ENCODE measurements at places on chromosomes 5 and 9.

GRCh38 chr5:76257897-76258296, 145.2 kb upstream of the IQGAP2 start:
- DNase-seq: no peak

GRCh38 chr5:45336464-45336863, 359.7 kb downstream of the HCN1 start:
- no peak for DNase-seq

DNA sequence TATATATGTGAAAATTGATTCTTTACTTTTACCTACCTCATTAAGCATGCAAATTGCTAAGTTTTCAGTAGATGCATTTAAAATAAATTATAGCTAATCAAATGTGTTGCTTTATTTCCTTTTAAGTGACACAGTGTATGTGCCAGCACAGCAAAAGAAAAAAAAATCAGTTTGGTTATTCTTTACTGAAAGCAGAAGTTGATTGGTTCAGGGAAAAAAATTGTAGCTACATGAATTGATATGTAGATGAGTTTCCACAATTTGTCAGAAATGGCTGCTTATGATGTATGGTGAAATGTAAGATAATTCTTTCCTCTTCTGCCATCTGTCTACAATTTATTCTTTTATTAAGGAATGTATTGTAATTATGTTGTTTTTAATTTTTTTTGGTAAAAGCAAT, 57.8 kb downstream of the PARP8 start:
- DNase-seq: no peak

DNA sequence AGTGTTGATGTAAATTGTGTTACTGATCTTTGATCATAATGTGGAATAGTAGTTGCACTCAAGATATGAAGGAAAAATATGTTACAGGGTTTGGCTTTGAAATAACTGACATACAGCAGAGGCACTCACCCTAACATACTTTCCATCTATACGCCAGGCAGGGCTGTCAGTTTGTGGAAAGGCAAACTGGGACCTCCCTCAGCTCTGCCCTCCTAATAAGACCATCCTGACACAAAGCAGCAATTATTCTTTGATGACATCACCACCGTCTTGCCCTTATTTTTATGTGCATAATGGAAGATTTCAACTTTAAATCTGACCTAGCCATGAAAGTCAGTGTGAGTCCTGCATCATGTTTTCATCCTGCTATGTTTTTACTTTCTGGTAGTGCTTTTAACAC, 42.9 kb downstream of the ITGA1 start:
- DNase-seq: no peak

- no peak for DNase-seq
These were observed 3.1 kb upstream of the VAV2 start for GRCh38 chr9:133995012-133995896.

DNA sequence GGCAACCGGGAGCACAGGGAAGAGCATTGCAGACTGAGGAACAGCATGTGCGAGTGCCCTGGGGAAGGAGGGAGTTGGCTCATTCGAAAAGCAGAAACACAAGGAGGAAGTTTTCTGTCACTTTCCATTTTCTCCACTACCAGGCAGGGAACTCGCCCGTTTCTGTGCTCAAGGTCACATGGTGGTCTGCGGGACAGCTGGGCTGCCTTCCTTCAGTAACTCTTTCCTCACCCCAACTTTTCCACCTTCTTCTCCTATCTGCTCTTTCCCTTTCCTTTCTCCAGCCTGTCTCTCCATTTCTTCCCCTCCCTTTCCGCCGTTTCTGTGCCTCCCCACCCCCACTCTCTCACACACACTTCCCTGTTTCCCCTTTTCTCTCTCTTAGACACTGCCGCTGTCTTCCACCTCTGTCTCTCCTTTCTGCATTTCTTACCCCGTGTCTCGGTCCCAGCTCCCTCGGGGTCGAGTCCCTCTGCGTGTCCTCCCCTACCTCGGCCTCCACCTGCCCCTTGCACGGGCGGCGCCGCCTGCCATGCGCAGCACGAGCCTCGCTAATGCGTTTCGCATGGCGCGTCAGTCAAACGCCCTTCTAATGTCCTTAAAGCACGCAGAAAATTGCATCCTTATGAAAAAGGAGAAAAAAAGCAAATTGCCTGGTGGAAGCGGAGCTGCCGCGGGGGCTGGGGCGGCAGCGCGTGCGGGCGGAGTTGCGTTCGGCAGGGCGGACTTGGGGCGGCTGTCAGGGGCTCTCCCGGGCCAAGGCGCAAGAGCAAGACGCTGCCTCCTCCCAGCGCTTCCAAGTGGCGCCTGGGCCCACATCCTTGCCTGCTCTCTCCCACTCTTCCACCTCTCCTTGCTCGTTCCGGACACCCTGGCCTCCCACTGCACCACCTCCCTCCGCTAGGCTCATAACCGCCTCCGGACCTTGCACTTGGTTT, 9.5 kb downstream of the BARX1 start:
- DNase-seq: no peak

GRCh38 chr5:135157421-135158313, 123.6 kb upstream of the PITX1 start:
- DNase-seq: no peak

GRCh38 chr5:177565046-177565445, 10.7 kb upstream of the FAM193B start:
- DNase-seq: no peak

DNA sequence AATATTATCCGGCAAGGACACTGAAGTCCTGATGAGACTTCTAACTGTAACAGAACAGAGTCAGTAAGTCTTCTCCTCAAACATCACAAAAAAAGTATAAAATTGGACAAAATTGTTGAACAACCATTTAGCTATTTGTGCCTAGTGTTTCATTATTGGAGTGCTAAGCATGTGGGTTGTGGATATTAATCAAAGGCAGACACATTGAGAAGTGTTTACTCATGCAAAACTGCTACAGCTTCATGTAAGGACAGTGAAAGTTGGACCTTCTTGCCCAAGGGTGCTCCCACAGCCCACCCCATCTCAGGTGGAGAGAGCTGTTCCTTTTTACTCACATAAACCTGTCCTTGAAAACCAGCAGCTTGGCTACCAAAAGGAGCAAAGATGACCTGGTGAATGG, 355.1 kb upstream of the DAB2 start:
- DNase-seq: no peak

GRCh38 chr5:142639455-142639854, 46.4 kb downstream of the FGF1 start:
- DNase-seq: no peak

GRCh38 chr5:370959-371810, 49.7 kb downstream of the AHRR start:
- DNase-seq: no peak

GRCh38 chr9:96014078-96014477, 138.6 kb downstream of the ERCC6L2 start:
- no peak for DNase-seq

- peak; percentile 26 for DNase-seq
These were observed 87.5 kb downstream of the TTLL11 start for GRCh38 chr9:122005597-122005996.

DNA sequence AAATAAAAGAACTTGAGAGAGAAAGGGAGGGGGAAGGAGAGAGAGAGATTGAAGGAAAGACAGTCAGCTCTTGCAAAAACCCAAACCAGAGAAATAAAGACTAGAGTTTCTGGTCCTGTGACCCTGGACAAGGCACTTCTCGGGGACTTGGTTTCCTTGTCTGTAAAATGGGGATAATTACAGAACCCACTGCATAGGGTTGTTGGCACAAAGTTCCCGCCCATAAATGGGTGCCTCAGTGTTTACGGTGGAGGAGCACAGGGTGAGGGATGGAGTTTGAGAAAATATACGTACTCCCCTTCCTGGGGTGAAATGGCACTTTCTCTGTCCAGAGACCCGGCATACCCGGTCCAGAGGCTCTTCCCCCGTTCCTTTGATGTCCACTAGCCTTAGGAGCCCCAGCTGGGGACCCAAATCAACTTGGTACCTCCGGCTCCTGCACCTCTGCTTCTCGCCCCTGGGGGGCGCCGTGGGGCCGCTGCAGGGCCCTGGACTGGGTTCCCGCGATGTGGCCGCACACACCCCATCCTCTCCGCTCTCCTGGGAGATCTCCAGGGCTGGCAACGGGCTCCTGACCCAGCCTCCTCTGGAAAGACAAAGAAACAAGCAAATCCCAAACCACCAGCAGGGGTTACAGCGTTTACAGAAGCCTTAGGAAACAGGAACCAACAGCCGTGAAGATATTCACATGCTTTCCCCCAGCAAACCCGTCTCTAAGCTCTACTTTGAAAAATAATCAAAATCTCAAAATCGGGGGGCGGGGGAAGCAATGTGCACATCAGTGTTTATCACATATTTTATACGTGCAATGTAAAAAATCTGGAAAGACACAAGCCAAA, 26.3 kb downstream of the PTGES start:
- DNase-seq: peak; percentile 72

DNA sequence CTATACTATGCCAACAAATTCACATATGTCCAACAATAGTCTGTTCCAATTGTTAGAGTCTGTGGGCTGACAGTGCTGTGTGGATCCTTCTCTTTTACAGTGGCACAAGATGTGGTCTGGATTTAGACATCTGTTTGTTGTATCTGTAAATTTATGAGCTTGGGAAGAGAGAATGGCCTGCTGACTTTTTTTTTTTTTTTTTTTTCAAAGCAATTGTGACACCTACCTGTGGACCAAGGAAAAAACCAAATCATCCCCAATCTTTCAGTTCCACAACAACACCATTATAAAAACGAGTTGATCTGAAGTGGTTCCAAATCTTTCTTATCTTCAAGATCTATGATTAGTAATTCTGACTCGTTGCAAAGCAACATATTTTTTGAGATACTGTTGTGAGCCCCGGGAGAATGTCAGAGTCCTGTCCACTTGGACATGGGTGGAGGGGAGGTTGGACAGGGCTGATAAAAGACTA, 4.9 kb downstream of the IRX2 start:
- DNase-seq: peak; percentile 61

DNA sequence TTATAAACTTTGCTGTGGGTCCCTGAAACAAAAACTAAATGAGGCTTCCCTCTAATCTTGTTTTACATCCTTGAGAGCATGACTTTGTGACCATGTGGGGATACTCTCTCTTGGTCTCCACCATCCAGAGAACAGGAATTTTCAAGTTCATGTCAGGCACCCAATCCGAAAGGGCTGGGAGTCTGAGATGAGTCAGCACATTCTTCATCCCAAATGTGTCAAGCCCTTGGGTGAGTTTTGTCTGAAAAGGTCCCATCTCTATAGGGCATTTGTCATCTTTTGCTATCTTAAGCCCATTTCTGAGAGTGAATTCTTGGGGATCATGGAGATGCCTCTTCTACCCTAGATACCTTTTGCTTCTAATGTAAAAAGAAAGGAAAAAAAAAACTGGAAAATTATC, 26.9 kb upstream of the RAPGEF6 start:
- DNase-seq: no peak

DNA sequence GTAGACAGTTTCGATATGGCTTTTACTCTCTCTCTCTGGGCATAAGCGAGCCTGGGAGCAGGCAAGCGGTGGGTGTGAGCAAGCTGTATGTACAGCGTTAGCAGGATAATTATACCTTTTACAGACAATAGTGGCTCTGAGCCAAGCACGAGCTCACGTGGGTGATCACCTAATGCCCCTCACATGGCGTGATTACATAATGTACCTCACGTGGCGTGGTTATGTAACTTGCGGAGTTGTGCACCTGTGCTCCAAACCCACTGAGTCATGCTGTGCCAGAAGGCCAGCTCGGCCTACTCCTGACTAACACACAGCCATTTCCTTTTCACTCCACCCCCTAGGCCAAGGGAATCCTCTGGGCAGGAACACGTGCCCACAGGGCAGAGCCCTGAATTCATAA, 797.2 kb downstream of the EFNA5 start:
- DNase-seq: no peak

GRCh38 chr5:166349046-166349445, 1942.4 kb upstream of the WWC1 start:
- DNase-seq: no peak

DNA sequence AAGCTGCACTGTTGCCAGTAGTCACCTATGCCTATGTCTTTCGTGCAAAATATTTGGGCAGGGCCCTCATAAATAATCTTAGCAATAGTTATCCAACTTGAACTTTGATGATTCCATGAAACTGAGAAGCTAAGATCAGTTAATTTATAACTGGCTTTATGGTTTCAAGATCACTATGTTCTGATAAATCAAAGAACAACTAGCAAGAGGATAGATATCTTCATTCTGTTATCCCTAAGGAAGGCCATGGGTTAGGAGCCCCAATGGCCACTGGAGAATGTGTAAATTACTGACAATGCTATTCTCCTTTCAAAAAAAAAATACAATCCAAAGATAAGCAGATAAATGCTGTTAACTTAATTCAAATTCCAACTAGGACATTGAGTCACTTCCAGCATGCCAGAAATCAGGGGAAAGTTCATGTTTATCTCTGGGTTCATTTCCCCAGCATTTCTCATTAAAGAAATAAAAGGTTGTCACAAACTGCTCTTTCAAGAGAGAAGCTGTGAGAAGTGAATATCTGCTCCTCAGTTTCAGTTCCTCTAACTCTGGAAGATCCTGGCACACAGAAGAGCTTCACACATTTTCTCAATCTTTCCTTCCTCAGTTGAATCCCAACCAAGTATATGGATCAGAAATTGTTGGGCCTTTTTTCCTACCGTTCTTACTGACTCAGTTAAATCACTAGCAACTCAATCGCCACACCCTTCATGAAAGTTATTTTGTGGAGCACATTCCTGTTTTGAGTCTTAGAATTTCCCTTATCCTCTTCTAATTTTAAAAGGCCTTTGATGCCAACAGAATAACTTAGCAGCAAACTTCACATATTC, 59.6 kb upstream of the SLC1A1 start:
- no peak for DNase-seq

GRCh38 chr9:32570262-32570661, 2.7 kb downstream of the NDUFB6 start:
- no peak for DNase-seq

DNA sequence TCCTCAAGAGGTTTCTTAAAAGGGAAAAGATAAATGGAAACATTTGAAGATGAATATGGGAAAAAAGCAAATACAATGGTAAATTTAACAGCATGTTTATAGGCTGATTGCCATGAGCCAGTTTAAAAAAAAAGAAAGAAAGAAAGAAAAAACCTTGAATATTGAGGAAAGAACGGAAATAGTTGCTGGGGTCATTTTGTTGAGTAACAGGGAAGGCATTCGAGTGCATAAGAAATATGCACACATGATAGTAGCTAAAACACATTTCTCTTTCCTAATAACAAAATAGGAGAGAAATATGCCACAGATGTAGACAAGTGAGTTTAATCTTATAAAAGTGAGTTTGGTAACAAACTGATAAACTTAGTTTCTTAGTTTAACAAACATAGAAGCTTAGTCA, 864.6 kb upstream of the ACO1 start:
- DNase-seq: peak; percentile 2

DNA sequence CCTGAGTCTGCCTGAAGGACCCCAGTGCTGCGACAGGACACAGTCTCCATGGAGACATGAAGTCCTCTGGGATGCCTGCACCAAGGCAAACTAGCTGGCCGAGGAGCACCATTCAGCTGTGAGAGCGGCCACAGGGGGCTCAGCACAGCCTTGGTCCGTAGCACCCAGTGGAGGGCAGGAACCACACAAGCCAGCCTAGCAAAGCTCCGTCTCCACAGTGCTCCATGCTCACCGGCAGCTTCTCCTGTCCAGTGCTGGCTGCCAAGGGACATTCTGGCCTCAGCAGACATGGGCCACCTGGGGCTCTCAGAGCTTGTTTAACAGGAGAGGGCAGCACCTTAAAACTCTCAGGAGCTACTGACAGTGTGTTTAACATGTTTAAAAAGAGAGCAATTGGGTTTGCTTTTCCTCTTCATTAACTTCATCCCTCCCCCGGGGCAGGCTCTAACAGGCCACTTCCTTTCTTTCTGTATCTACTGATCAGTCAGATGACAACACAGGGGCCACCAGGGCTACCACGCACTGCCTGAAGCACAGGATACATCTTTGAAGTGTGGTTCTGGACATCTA, 57.0 kb downstream of the SECISBP2 start:
- no peak for DNase-seq

GRCh38 chr9:121443981-121444380, 55.7 kb downstream of the GGTA1 start:
- no peak for DNase-seq

Measured in astrocyte of the spinal cord (primary cell).